ENCODE measurements at places on chromosomes 6 and 20. TPM values are rescaled to one million over a fixed set of nuclear protein-coding genes. Genes with fewer than 3 reads are reported as not detected.

Gene PLCB4
- 3.5 TPM for total RNA-seq

Gene BMP5
- 1.7 TPM for total RNA-seq

Gene SLC22A7
- total RNA-seq = not detected

Gene ITPA
- 27.1 TPM for total RNA-seq

Gene CCN6
- total RNA-seq = not detected

Gene KCNK15
- 0.07 TPM for total RNA-seq

Gene TBC1D20
- total RNA-seq = 27.4 TPM

Gene C6orf58
- total RNA-seq = not detected

Gene ZBTB46
- total RNA-seq = 3.2 TPM

Gene LY86
- not detected for total RNA-seq

Gene HEY2
- total RNA-seq = 12.9 TPM

Gene SYNDIG1
- total RNA-seq = not detected
